GM13976 (cell line): ENCODE measurements at places on chromosomes 3 and 15.

DNA sequence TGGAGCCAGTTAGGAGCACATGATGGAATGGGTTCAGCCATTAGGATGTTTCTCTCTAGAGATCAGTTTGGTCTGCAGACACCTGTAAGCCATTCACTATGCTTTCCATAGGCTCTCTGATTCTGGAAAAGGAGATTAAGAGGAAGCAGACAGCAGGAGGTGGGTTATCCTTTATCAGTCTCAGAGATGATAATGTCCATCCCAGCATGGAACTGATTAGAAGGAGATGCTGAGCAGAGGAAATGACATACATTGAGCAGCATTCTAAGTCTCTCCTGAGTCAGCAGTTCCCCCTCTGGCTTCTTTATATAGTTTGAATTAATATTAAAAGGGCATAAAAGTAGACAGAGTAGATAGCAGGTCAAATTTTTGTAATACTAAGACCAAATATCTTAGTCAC is 591.1 kb downstream of the GBE1 start:
- DNase-seq, result no peak

- peak; percentile 87 for DNase-seq
These were observed 19.8 kb upstream of the NUDT16 start for GRCh38 chr3:131361464-131362421.

GRCh38 chr15:26073430-26074333 is 210.6 kb upstream of the ATP10A start:
- DNase-seq, result no peak

DNA sequence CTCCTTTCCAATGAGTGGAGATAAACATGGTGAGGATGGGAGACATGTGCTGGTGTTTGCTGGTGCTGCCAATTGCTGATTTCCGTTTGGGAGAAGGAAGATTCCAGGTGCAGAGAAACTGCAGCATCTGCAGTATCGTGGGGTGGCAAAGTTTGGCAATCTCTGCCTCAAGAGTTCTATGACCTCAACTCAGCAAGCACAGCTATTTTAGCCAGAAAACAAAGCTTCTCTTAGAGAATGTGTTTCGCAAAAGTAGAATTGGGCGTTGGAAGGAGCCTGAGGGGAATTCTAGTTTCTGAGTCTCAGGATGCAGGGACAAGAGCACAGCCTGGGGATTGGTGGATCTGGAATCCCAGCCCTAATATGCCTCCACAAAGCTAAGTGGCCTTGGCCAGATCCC is 18.2 kb upstream of the SHC4 start:
- DNase-seq, result no peak

DNA sequence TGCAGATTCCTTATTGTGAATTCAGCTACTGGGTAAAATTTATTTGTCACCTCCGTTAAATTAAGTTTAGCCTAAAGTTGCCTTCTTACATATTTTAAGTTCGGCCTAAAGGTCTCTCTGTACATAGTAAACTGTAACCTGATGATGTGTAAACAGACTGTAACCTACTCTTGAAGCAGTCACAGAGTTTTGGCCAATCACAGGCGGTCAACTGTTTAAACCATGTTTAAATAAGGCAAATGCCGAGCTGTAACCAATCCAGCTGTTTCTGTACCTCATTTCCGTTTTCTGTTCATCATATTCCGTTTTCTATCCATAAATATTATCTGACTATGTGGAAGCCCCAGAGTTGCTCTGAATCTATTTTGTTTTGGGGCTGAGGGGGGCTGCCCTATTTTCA is 2.4 kb upstream of the ADAMTSL3 start:
- DNase-seq, result no peak

GRCh38 chr3:161310649-161311423 is 60.5 kb downstream of the SPTSSB start:
- peak; percentile 22 for DNase-seq
